ENCODE measurements at places on chromosomes 16 and 17.

- DNase-seq: no peak
Measured at GRCh38 chr16:71499775-71500364, 10.7 kb upstream of the ZNF19 start.

DNA sequence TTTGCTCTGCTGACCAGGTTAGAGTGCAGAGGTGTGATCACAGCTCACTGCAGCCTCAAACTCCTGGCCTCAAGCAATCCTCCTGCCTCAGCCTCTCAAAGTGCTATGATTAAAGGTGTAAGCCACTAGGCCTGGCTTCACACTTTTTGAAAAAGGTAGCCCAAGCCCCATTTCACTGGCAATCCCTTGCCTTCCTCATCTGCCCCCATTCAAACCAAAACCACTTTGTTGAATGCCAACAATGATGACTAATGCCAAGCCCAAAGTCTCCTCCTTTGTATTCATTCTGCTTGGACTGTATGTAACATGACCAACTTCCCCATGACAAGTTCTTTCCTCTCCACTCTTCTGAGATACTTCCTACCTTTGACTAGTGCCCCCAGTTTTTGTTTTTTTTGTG lies 33.1 kb downstream of the N4BP1 start:
- DNase-seq: no peak

- no peak for DNase-seq
Measured at GRCh38 chr17:7512105-7512504, 27.9 kb downstream of the POLR2A start.

DNA sequence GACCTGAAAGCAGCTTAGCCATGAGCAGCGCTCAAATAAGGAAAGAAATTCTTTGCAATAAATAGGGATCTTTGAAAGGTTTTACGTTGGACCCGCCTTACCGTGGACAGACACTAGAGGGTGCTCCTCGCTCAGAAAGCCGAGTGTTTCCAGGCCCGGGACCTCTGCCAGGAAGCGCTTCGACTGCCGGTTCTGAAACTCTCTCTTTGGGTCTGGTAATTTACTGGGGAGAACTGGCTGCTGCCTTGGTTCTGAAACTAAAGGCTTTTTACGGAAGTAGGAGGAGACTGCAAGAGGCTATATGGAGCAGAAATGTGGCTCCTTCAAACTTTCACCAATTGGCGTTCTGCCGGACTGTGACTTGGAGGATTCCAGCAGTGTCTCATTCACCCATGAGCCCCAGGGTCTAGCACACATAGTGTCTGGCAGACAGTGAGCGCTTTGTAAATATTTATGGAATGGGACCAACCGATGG lies 45.6 kb upstream of the HOXB9 start:
- DNase-seq: peak; percentile 71

GRCh38 chr17:67015001-67015400 lies 29.4 kb upstream of the CACNG1 start:
- no peak for DNase-seq
